ENCODE measurements at places on chromosomes 1 and 21.

GRCh38 chr1:57232500-57232899 is 191.4 kb downstream of the DAB1 start:
- DNase-seq, result no peak

- DNase-seq, result no peak
These were observed 181.1 kb downstream of the CAMTA1 start for GRCh38 chr1:6966326-6966725.

- DNase-seq, result no peak
These were observed 65.7 kb downstream of the RUNX3 start for GRCh38 chr1:24864370-24864777.

DNA sequence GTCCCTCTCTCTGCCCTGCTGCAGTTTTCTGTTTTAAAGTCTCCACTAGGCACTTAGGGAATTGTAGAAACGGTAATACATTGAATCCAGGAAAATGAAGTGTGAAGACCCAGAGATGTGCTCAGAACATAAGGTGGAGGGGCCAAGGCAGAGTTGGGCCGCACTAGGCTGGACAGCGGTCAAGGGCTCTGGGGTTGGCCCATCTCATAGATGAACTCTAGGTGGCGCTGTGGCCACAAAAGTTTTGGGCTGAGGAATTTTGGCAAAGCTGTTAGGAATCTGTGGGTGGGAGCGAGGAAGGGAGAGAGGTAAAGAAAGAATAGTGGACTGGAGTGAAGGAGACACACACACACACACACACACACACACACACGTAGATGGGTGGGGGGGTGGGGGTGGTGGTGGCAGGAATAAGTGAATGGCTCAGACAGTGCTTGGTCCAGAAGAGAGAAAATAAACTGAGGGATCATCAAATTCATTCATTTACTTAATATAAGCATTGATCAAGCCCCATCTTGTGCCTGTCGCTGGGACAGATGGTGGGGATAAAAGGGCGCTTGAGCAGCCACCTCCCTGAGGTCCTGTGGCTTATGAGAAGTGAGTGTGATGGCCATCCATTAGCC is 258.5 kb downstream of the TRABD2B start:
- DNase-seq, result peak; percentile 22

DNA sequence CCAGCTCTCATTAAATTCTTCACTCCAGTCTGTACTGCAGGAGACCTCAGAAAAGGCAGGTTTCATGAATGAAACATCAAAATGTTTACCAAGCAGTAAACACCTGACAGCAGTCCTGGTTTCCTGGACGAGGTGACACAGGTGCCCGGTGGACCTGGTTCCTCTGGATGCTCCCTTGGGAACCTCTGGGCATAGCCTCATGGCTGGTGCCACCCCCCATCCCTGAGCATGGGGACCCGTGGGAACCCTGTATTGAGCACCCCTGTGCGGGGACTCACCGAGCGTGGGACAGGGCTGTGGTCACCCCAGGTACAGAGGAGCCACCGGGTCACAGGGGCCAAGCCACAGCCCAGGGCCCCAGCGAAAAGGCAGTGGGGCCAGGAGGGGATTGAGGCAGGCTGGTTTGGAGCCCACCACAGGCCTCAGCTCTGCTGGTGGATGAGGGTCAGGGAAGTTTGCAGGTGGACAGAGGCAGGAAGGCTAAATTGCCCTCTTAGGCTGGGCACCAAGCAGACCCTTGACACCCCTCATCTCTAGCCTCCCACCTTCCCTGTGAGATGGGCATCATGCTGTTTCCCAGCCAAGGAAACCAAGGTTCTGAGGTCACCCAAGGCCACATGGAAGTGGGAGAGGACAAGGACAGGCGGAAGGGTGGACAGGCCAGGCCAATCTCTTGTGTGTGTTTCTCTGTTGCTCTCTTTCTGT is 158.4 kb downstream of the PTPRU start:
- no peak for DNase-seq

DNA sequence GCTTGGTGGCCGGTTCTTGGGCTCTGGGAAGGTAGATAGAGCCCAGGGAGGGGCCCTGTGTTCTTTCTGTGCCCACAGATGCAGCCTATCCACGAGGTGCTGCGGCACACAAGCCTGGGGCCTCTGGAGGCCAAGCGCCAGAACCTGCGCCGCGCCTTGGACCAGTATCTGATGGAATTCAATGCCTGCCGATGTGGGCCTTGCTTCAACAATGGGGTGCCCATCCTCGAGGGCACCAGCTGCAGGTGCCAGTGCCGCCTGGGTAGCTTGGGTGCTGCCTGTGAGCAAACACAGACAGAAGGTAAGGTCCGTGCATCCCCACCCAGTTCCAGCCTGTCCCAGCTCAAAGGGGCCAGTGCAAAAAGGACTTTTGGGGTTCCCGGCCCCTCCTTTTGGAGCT is 53.5 kb downstream of the C8B start:
- no peak for DNase-seq

All from activated CD4-positive, alpha-beta T cell treated with anti-CD3 and anti-CD28 coated beads for 36 hours (primary cell).